ENCODE measurements at places on chromosomes 13 and 19.

DNA sequence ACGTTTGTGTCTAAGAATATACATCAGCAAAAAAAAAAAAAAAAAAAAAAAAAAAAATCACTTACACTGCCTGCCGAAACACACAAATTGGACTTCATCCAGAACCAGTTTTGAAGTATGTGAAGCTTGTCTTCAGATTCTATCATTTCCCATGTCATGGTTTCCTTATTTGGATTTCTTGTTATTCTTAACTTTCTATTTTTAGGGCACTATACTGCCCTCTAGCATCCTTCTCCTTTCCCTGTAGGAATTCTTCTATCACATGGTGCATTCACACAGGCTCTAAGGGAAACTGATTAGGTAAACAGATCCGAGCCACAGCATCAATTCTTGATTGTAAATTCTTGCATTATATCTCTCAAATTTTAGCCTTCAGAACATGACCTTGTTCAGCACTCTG is 1507.5 kb downstream of the OLFM4 start:
- DNase-seq: no peak

DNA sequence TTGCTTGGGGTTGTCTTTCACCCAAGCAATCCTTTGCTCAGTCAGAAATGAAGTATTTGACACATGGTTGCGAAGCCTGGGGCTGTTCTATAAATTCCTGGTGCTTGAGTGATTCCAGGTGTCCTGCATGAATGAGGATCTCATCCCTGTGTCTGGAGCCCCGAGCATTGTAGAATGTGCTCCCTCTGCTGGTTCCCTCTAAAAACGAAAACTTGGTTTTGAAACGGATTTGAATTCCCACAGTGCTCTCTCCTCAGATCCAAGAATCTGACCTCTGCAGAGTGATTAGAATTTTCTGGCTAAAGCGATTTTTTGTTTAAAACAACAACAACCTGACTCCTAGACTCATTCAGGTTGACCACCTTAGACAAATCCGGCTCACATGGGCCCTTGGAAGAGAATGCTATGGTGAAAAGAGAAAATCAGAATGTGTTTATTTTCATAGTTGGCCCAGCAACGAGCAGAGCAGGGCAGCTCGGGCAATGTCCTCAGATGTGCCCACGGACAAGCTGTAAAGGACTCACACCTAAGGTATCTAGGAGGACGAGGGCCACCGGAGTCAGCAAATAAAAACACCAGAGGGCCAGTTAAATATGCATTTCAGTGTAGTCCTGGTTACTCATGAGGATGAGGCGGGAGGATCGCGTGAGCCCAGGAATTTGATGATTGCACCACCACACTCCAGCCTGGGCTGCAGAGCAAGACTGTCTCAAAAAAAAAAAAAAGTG is 8.7 kb upstream of the ATP12A start:
- no peak for DNase-seq

- DNase-seq: no peak
Observed at GRCh38 chr13:47508527-47509228, 492.4 kb downstream of the SUCLA2 start.

DNA sequence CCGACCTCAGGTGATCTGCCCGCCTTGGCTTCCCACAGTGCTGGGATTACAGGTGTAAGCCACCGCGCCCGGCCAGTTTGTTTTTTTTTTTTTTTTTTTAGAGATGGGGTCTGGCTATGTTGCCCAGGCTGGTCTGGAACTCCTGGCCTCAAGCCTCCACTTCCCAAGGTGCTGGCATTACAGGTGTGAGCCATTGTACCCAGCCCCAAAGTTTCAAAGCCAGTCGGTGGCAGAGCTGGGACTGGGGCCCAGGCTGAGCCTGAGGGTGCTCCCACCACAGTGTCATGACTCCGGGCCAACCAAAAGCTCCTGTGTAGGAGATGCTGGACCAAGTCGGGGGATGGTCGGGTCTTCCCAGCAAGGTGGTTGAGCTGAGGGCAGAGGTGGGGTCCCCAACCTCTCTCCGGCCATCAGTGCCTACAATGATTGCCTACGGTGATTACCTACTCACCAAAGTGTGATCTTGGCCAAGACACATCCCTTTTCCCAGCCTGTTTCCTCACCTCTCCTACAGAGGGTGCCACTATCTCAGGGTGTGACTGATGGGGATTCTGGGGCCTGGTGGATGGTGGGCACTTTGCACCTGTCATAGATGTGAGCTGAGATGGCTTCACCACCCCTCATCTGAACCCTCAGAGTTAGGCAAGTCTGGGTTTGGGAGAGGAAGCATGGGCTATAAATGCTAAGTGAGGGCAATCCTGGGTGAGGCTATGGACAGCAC is 5.9 kb upstream of the SAMD1 start:
- DNase-seq: no peak

DNA sequence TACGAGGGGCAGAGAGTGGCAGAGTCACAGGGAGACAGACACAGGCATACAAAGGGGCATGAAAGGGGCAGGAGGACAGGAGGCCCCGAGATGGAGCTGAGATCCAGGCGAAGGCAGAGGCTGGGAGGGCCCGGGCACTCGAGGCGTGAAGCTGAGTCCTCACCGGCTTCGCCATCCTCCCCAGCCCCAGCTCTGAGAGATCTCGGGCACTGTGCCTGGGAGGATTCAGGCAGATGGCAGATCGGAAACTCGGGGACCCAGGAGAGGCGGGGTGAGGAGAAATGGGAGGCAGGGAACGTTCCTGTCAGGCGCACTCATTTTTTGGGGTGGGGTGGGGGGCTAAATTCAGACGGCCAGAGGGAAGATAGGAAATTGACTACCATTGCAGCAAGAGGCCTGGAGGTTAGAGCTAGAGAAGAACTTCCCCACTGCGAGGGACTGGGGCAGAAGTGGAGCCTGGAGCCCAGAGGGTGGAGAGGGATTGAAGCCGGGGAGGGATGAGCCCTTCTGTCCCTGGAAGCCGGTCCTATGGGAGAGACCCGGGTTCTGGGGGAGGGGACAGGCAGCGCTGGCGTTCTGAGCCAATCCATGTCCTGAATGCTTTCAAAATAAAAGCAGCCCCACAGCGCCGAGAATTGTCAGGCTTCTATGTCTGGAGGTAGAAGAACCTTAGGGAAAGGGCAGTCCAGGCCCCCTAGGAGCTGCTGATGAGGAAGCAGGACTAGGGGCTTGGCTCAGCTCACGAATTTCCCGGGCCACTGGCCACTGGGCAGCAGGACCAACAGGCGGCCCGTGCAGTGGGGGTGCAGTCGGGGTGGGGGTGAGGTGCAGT is 12.6 kb downstream of the LRRC4B start:
- no peak for DNase-seq

GRCh38 chr13:37230346-37230745 is 124.9 kb upstream of the CSNK1A1L start:
- no peak for DNase-seq

- DNase-seq: no peak
Observed at GRCh38 chr19:35907377-35907745, 734 bp downstream of the TYROBP start.

- no peak for DNase-seq
Observed at GRCh38 chr19:18074192-18074591, 12.5 kb downstream of the IL12RB1 start.

- no peak for DNase-seq
Observed at GRCh38 chr19:1384085-1384462, 367 bp downstream of the NDUFS7 start.

GRCh38 chr13:20993661-20994440 is 67.5 kb downstream of the LATS2 start:
- no peak for DNase-seq

- no peak for DNase-seq
Observed at GRCh38 chr19:45142726-45143110, 18.1 kb downstream of the NKPD1 start.

DNA sequence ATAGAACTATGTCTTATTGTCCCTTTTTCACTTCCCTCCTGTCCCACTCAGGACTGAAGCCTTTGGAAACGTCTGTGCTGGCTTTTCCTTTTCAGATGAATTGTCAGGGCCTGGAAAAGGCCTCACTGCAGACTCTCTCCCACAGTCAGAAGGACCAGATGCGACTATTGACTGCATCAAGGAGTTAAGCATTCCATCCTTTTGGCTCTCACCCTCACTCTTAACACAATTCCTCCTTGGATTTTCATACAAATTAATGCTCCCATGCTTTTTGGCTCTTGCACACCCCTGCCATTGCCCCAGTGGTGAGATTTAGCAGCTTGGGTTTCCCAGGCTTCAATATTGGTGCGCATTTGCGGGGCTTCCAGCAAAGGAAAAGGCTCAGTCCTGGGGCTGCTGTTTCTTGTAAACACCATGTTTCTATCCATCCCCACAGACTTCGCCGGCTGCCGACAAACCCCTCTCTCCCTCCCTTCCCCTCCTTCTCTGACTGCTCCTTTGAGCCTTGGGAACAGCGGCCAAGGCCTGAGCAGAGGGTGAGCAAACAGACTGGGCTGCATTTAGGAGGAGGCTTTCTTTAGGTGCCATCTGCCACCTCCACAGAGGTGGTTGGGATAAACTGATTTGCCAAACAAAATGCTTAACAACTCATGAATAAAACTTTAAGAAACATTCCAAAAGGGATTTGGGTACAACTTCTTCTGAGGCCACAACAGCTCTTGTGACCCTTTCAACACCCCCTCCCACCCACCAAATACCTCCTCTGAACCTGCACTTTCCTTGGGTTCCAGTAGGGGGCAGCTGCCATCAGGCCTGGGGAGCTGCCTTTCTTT is 48.6 kb upstream of the PCDH8 start:
- no peak for DNase-seq

- no peak for DNase-seq
Observed at GRCh38 chr13:105063676-105064075, 1471.8 kb downstream of the EFNB2 start.

DNA sequence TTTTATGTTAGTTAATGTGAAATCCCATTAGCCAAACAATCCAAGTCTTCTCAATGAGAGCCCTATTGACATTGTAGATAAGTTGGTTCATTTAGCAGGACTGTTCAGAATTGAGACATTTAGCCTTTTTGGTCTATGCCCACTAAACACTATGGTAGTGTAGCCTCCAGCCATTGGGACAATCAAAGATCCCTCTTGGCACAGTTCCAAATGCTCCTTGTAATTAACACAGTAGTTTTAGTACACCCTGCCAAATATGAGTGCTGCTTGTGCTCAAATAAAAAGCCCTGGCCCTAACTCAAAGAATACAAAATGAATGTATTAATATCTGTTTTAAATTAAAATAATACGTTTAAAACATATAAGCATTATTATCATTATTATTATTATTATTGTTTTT is 15.4 kb upstream of the FAM216B start:
- DNase-seq: no peak

DNA sequence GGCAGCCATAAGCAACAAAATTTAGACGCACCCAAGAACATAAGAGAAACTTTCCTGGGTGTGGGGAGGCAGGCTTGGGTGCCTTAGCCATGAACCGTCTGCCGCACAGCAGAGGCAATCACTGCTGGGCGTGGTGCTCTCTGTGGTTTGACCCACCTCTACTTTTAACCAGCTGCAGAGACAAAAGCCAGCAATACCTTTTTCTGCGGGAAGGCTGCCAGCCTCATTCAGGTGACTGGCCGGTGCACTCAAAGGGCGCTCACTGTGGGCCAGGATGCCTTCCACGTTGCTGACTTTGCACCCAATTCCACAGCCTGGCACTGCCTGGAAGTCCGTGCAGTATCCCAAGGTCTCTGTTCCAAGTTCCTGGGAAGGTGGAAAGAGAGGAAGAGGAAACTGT is 69.1 kb downstream of the ATP7B start:
- DNase-seq: no peak

DNA sequence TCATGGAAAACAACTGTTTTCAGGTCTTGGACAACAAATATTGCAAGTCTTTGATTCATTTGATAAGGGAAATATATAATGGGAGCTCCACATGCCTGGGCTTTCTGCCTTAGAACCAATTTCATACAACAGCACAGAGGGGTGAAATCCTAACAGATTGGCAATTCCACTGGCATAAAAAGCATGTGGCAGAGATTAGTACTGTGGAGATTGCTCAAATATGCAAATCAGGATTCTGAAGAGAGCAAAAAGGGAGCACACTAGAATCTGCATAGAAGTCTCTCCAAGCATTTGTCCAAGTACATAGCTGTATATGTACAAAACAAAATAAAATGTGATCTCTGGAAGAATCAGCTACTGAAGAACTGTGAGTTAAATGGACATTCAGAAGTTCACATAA is 312.9 kb upstream of the SLITRK5 start:
- DNase-seq: no peak

- no peak for DNase-seq
Observed at GRCh38 chr19:30309905-30310601, 62.1 kb upstream of the ZNF536 start.

GRCh38 chr13:25200783-25201182 is 28.7 kb upstream of the AMER2 start:
- no peak for DNase-seq

DNA sequence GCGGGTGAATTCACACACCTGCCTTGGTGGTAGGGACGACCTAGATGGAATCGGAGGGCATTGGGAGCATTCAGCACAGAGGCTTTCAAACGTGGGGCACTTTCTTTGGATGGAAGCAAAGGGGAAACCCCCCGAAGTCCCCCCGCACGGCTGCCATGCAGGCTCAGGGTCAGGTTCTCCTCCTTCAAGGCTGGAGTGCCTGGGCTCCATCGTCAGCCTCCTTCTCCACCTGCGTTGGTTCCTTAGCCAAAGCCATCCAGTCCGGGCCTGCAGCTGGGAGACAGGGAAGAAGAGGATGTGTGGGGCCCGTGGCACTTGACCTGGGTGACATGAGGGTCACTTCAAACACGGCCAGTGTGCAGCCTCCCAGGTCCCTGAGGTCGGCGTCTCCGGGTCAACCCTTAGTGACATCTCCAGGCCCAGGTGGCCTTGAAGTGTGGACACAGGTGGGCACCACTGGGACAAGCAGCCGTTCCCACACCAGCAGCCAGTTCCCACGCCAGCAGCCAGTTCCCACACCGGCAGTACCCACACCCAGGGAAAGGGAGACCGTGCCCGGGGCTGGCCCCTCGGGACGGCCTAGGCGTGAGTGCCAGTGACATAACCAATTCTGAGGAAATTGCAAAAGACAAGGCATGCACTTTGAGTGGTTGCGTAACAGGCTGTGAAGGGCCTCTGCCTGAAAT is 116.0 kb downstream of the SOX1 start:
- no peak for DNase-seq

- no peak for DNase-seq
Observed at GRCh38 chr13:94218951-94219350, 260.5 kb downstream of the DCT start.

DNA sequence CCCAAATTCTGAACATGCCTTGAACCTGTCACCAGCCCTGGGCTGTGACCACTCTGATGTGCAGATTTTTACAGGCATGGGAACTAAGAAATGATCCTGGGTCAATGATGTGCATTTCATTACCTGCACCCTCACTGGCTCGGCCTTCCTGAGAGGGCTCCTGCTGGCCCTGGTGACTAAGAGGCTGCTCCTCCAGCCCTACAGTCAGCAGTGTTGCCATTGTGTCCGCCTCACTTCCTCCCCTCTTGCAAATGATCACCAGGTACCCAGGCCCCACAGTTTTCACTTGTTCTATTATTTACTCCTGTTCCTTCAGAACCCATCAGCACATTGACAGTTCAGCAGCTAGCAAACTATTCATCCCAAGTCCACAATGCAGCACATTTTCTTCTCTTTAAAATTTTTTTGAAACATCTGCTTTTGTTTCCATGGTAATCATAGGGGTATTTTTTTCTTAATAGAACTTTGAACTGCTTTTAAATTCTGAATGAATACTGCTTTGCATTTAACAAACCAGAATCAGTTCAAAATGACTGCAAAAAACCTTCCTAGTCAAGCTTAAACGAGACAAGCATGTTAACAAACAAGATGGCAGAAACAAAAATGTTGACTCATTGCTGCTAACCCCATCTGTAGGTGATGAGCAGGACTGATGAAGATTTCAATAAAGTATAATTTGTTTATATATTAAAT is 29.3 kb downstream of the STARD13 start:
- no peak for DNase-seq

Measured in GM19239 (cell line).